ENCODE measurements at places on chromosomes 2 and 18. TPM values are rescaled to one million over a fixed set of nuclear protein-coding genes. Genes with fewer than 3 reads are reported as not detected.

Gene DUSP19
- total RNA-seq: 1.0 TPM

Gene TEX44
- not detected for total RNA-seq

Gene ACVR1C
- total RNA-seq: 0.12 TPM

Gene G6PC2
- total RNA-seq: not detected

Gene DPP4
- total RNA-seq: not detected

Gene OXER1
- not detected for total RNA-seq

Gene MERTK
- 0.49 TPM for total RNA-seq

Gene FER1L5
- not detected for total RNA-seq

Gene OTOF
- not detected for total RNA-seq

Gene PKP4
- total RNA-seq: 63.7 TPM

Gene SERPINB11
- not detected for total RNA-seq

Gene HTR2B
- not detected for total RNA-seq

Gene GCG
- not detected for total RNA-seq

Gene KCNE4
- not detected for total RNA-seq

Gene SCN9A
- 1.9 TPM for total RNA-seq

Gene CFAP221
- total RNA-seq: not detected

Gene DNAH7
- total RNA-seq: 0.91 TPM

Gene ZNF385B
- not detected for total RNA-seq

Gene KYNU
- total RNA-seq: 143 TPM

Gene NCKAP5
- not detected for total RNA-seq

Gene C2orf66
- 0.98 TPM for total RNA-seq

Gene FASTKD1
- 39.9 TPM for total RNA-seq

Gene CKAP2L
- 21.6 TPM for total RNA-seq

Gene HOXD3
- not detected for total RNA-seq

Gene MBD2
- 194 TPM for total RNA-seq

Gene MEP1B
- not detected for total RNA-seq

Gene TACR1
- total RNA-seq: not detected

Gene CYRIA
- total RNA-seq: 1.2 TPM

Gene PEX13
- total RNA-seq: 18.5 TPM

Gene RIT2
- not detected for total RNA-seq

Gene PTPRN
- total RNA-seq: not detected

Gene CRYGD
- total RNA-seq: not detected

Gene GPR35
- total RNA-seq: 0.81 TPM

Gene FOXI3
- total RNA-seq: not detected

Gene FIGN
- 9.0 TPM for total RNA-seq

Gene SP140
- total RNA-seq: not detected

Gene RBMS1
- total RNA-seq: 66.8 TPM

Gene TEKT4
- total RNA-seq: not detected

Gene CIAO1
- total RNA-seq: 62.3 TPM
